Activated T-cell treated with anti-CD3 and anti-CD28 coated beads for 4 hours (primary cell): ENCODE measurements at places on chromosomes 13 and 19.

DNA sequence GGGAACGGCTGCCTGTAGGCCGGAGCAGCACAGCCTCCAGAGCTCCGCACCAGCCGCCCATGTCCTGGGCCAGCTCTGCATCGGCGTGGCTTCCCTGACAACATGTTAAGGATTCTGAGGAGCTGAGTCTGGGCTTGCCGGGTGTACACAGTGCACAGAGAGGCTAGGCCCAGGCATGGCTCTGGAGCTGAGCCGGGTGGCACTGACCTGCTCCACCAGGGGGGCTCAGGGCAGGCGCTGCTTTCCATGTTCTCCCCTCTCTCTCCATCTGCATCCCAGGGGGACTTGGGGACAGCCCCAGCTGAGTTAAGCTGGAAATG, 31.6 kb downstream of the AP1M1 start:
- no peak for DNase-seq

DNA sequence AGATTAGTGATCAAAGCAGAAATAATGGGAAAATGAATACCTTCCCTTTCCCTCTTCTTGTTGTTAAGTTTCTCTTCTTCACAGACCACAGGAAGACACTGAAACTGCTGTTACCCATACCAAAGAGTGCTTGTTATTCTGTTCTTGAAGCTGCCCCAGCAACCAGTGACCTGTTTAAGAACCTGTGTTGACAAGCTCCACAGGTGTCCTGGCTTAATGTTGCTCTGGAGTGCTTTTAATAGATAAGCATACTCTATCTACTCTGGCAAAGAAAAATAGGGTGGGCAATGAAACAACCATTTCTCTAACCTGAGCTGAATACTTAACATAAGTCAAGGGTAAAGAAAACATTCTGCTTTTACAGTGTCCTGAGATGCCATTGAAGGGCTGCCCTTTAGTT, 506.7 kb upstream of the GPC6 start:
- DNase-seq = no peak

- DNase-seq = no peak
Observed at GRCh38 chr13:28607187-28607955, 51.6 kb upstream of the POMP start.

DNA sequence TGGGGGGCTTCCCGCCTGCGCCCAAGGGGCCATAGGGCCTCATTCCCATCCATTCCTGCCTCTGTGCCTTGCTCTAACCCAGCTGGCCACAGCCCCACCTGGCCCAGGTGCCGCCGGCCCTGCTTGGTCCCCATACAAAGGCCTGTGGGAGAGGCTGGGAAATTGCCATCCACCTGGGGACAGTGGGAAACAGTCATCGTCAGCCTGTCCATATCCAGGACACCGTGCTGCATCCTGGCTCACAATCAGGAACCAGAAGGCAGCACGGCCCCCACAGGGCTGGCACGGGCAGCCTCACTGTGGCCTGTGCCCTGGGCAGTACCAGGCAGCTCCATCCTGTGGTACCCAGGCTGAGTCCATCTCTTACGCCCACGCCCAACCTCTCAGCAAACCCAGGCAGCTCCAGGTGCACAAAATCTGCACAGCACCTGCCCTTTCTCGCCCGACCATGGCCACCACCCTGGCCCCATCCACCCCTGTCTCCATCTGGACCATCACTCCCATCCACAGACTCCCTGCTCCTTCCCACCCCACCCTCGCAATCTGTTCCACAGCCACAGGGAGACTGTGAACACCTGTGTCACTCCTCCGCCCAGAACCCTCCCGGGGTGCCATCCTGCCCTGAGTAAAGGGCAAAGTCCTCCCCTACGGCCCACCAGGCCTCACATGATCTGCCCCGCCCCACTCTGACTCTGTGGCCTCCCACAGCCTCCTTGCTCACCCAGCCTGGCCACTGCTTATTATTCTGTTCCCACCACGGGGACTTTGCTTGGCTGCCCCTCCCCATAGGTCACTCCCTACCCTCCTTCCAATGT, 21.1 kb upstream of the FBXO27 start:
- no peak for DNase-seq

DNA sequence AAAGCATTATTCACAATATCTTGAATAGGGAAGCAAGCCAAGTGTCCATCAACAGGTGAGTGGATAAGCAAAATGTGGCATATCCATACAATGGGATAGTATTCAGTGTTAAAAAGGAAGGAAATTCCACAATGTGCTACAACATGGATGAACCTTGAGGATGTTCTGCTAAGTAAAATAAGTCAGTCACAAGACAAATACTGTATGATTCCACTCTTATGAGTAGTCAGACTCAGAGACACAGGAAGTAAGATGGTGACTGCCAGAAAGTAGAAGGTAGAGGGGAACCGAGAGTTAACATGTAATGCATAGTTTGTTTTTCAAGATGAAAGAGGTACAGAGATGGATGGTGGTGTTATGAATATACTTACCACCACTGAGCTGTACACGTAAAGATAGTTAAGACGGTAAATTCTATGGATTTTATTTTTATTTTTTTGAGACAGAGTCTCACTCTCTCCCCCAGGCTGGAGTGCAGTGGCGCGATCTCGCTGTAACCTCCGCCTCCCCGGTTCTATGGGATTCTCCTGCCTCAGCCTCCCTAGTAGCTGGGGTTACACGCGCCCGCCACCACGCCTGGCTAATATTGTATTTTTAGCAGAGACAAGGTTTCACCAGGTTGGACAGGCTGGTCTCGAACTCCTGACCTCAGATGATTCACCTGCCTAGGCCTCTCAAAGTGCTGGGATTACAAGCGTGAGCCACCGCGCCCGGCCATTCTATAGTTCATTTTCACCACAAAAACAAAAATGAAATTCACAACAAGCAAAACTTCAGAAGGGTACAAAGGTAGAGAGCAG, 1.0 kb upstream of the CHAMP1 start:
- no peak for DNase-seq

DNA sequence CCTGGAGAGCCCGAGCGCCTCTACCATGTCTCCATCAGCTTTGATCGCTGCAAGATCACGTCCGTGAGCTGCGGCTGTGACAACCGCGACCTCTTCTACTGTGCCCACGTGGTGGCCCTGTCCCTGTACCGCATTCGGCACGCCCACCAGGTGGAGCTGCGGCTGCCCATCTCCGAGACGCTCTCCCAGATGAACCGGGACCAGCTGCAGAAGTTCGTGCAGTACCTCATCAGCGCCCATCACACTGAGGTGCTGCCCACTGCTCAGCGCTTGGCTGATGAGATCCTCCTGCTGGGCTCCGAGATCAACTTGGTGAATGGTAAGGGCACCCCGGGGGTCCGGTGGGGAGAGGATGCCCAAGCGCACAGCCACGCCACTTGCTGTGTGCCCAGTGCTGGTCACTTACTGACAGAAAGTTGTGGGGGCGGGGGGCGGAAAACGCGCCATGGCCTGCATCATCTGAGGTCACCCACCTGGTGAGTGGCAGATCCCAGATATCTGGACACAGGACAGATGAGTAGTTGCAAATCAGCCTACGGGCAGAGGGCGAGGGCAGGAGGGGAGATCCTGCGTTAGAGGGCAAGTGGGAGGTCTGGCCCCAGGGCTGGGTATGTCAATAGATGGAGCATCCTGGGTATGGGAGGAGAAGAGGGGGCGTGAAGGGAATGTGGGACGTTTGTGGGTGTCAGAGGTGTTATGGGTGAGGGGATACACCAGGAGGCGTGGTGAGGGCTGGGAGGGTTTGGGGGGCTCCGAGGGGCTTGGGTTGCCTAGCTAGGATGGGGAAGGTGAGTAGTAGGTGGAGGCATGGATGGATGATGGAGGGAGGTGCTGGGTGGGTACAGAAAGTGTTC, 9.8 kb downstream of the ZSWIM4 start:
- DNase-seq = no peak

- no peak for DNase-seq
Observed at GRCh38 chr19:41566001-41566400, 10.0 kb upstream of the CEACAM21 start.

DNA sequence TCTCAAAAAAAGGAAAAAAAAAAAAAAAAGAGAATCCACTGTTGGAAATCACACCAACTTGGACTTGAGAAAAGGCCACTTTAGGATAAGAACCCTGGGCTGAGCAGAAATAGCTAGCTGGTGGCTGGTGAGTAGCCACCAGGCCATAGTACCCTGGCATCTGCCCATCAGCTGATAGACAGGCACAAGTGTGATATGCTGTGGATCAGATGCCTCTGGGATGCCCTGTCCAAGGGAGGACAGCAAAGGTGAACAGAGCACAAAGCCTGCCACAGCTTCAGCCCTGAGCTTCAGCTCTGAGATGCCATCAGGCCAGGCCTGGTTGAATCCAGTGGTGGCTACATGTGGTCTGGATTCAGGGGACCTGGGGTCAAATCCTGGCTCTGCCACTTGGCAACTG, 8.7 kb downstream of the SIRT2 start:
- DNase-seq = no peak

GRCh38 chr19:41133260-41133659, 19.0 kb downstream of the CYP2F1 start:
- no peak for DNase-seq

DNA sequence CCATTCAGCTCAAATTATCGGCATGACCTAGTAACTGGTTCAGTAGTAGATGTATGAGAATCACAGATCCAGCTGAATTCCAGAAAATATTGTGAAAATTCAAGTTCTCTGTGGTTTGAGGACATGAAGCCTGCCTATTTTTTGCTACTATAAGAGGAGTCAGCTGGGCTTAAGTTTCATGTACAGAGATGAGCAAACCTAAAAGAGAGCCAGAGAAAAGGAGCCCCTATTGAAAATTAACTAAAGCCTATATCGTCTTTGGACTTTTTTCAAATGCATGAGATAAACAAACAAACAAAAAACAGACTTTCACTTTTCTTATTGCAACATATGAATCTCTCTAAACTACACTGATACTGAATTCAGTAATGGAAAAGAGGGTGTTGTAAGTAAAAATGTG, 106.8 kb upstream of the SPRY2 start:
- DNase-seq = no peak

DNA sequence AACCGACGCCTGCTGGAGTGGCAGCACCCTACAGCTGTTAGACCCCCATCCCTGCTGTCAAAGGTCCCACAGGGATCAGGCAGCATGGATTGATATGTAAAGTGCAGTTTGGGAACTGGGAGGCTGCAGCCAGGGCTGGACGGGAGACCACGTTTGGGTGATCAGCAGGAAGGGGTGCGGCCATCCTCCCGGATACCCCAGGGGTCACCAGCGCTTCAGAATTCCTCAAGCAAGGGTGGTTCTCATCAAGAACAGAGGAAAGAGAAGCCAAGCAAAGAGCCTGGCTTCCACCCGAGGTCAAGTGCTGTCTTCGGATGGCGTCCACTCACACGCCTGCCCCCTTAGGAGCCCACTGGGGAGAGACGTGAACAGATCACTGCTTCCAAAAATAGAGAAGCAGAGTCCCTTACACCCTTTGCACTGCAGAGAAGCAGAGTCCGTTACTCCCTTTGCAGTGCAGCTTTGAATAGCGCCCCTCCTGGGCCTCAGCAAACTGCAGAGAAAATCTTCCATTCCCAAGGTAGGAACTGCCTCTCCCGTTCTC, 35.5 kb downstream of the DHRS12 start:
- DNase-seq = no peak

DNA sequence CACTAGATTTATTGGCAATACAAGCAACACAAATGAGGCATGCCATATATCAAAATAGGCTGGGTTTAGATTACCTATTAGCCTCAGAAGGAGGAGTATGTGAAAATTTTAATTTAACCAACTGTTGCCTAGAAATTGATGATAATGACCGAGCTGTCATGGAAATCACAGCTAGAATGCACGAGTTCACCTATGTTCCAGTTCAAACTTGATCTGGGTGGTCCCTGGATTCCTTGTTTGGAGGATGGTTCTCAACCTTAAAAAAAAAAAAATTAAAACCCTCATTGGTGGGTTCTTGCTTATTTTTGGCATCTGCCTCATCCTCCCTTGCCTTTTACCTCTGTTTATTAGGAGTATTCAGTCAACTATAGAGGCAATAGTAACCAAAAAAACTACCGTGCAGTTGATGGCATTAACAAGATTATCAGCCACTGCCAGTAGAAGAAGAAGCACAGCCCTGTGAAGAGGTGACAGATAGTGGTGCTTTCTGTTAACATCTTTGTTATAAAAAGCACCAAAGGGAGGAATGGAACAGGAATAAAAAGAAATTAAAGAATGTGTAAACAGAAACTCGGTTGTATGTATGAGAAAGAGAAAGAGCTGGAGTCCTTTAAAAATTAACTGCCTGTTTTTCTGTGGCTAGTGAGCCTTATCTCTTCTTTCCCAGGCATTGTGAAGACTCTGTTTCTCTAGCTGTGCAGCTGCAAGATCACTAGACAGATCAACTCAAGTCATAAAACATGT, 106.4 kb downstream of the ZNF429 start:
- no peak for DNase-seq

GRCh38 chr19:55674459-55674840, 576 bp upstream of the EPN1 start:
- no peak for DNase-seq

DNA sequence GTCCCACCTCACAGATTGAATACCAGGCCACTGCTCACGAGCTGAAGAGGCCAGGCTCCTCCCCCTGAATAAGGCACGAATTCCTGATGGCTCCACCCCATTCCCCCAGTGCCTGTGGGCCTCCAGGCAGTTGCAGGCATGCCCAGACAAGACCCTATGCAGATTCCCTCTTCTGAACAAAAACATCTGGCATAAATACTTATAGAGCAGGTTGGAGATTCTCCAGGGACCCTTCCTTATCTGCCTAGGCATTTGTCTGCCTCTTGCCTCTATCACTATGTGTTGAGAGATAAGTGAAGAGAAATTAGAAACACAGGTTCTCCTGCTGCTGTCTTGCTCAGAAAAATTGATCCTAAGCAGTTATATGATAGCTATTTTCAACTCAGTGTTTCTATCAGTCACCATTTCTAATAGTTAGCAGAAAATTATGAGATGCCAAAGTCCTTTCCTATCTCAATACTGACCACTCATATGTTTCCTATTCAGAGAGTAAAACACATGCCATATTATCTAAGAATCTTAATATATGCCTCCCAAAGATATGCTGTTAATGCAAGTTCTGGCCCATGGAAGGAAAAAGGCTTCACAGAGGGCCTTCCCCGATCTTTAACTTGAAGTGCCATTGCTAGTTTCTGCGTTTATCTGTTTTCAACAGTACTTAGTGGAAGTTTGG, 364.0 kb downstream of the KCTD12 start:
- DNase-seq = no peak

- no peak for DNase-seq
Observed at GRCh38 chr13:40406405-40407120, 259.9 kb downstream of the FOXO1 start.

GRCh38 chr19:10500247-10500592, 2.9 kb downstream of the KEAP1 start:
- no peak for DNase-seq

GRCh38 chr13:105272660-105273631, 1262.5 kb downstream of the EFNB2 start:
- DNase-seq = no peak

- DNase-seq = no peak
Observed at GRCh38 chr19:18645035-18645511, 8.2 kb downstream of the KLHL26 start.

GRCh38 chr13:35824825-35825224, 306.4 kb downstream of the DCLK1 start:
- no peak for DNase-seq
